Stimulated activated CD4-positive, alpha-beta T cell treated with anti-CD3 and anti-CD28 coated beads, Interleukin-2, amount 100 ng/mL, for 48 hours (primary cell): ENCODE measurements at places on chromosomes 12 and 14.

- no peak for DNase-seq
These were observed 79.2 kb upstream of the CMKLR1 start for GRCh38 chr12:108418164-108418890.

DNA sequence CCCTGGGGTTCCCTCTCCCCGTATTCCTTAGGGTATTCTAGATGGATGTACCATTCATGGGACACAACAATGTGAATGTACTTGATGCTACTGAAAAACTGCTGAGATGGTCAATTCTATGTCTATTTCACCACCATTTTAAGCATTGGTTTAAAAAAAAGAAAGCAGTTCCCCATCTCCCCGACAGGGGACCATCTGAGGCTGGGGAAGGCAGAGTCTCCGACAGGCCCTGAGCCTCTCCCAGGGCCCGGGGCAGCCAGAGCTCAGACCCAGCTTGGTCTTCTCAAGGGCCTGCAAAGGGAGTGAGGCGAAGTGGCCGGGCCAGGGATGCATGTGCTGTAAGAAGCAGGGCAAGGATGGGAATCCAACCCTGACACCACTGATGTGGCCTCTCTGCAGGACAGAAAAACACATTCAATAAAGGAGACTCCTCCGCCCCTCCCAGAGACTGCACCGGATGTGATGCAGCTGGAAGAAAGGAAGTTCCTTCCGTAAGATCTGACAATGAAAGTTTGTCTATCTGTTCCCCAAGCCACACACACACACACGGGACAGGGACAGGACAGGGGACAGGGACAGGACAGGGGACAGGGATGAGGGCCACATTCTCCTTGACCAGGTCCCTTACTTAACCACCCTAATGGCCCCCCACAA is 234.1 kb downstream of the BCL11B start:
- no peak for DNase-seq

DNA sequence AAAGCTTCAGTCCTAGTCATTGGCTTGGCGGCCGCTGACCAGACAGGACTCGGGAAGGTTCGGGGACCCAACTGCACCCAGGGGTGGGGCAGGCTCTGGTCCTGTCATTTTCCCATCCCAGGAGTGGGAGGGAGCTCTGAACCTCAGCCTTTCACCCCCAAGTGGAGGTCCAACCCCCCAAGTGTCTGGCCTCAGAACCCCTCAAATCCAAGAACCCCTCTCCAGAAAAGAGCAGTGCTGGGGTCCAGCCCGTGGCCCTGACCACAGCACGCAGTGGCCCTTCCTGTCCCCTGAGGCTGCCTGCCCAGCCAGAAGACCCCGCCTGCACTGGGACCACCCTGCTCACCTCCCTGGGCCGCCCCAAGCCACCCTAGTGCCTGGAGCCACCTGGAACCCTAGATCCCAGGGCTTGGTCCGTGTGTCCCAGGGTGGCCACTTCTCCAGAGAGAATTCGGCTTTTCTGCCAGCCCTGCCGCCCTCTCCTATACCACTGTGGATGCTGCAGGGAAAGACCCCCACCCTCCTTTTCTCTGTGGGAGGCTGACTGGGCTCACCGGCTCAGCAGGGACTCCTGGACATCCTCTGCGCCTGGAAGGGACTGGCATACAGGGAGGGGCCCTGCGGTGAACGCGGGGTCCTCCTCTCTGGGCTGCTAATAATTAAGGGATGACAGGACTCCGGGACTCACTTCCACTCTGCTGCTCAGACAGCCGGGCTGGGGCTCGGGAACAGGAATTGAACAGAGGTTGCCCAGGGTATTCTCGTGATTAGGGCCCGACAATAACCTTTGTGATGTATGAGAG is 326.9 kb upstream of the SFSWAP start:
- DNase-seq: no peak

- DNase-seq: no peak
These were observed 19.6 kb downstream of the PROX2 start for GRCh38 chr14:74856366-74856765.

DNA sequence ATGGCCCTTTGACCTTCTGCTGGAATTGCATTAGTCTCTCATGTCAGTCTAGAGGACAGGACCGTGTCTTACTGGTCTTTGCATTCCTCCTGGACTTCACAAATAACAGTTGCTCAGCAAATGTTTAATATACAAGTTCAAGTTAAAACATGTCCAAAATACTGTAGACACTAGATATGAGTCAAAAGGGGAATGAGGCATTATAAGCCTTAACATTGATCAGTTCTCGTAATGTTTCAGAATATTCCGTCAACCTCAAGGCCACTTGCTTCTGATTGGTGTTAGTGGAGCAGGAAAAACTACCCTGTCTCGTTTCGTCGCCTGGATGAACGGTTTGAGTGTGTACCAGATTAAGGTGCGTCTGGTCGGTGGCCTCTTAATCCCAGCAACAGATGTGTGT is 59.9 kb downstream of the HSP90AA1 start:
- no peak for DNase-seq

GRCh38 chr12:2282318-2282717 is 229.5 kb downstream of the CACNA1C start:
- no peak for DNase-seq

DNA sequence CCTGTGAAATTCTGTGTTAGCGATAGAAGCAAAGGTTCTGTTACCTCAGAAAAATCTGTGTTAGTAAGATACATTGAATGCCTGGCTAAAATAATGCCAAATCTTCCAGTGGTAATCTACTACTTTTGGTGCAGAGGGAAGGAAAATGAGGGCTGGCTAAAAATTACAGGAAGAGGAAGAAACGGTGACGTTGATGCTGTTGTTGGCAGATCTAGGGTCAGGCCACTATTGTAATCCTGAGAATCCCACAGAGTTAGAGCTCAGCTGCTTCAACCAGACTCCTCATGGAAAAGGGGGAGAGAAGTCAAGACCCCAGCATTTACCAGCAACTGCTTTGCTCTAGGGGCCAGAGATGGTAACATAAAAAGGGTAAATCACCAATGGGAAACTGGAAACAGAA is 145.1 kb downstream of the PPM1H start:
- DNase-seq: no peak

DNA sequence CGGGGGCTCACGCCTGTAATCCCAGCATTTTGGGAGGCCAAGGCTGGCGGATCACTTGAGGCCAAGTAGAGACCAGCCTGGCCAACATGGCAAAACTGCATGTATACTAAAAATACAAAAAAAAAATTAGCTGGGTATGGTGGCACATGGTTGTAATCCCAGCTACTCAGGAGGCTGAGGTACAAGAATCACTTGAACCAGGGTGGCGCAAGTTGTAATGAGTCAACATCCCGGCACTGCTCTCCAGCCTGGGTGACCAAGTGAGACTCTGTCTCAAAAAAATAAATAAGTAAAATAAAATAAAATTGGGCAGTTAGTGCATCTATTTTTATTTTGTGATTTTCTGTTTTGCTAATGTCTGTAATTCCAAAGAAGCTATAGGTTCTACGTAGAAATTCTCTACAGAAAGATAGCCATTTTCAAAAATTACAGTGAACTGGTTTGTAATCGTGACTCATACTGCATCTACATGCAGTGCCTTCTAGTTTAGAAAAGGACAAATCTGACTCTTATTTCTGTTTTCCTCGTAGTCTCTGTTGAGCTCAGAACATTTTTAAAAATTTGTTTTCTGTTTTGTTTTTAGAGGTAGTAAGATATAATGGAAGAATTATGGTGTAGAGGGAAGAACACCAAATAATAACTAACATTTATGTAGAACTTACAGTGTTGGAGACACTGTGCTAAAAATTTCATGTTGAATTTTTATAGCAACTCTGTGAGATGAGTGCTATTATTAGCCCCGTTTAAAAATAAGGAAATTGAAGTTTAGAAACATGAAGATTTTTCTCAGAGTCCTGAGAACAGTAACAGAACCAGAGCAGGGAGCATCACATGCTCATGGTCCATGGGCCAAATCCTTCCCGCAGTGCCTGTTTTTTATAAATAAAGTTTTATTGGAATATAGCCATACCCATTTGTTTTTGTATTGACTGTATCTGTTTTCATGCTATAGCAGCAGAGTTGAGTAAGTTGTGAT is 201.2 kb downstream of the SYNE2 start:
- DNase-seq: no peak

DNA sequence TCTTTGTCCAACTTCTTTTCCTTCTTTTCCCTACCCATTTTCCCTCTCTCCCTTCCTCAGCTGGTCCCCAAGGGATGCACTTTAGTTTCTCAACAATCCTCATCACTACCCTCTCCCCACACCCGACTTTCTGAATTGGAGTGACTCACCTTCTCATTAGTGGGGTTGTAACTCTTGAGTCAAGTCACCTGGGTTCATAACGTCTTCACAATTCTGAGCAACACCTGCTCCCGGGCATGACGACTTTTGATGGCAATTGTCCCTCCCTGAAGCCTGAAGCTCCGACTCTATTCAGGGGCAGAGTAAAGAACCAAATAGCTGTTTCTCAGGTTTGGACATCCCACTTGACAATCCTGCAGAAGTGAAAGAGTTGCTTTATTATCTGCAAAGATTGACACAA is 82.7 kb upstream of the OTX2 start:
- no peak for DNase-seq

DNA sequence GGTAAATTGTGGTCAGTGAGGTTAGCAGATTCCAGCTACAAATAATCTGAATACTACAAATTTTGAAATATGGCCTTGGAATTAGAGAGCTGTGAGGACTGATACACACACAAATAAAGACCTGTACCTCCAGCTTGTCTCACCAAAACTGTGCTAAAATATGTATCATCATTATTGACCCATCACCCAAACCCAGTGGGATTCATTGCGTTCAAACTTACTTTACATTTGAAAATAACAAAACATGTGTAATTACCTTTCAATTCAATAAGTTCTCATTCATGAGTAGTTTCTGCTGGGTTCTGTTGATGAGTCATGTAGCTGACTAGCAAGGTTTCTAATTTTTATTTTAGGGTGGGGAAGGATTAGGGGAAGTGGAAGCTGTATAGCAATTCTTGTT is 170.9 kb downstream of the MSRB3 start:
- no peak for DNase-seq

DNA sequence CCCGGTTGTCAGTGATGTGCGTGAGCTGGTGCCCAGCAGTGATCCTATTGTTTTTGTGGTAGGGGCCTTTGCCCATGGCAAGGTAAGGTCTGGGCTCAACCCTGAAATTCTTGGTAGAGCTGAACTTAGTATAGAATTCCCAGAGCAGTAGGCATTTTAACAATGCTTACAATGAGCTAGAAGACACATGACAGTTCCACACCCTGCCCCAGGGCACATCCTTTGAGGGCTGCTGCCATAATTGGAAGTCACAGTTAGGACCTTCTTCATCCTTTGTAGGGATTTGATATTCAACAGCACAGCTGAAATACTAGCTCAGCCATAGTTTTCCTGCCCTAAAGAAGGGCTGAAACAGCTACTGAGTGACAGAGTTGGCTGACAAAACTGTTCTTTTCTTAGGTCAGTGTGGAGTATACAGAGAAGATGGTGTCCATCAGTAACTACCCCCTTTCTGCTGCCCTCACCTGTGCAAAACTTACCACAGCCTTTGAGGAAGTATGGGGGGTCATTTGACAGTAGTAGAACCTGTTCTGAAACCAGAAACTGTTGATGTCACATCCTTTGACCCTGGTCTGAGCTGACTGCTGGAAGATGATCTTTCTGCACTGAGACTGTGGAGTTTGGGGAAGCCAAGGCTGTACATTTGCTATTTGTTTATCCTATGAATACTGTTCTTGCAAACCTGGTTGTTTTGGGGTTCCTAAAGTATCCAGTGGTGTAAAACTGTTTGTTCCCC is 4.8 kb downstream of the EMG1 start:
- DNase-seq: no peak

DNA sequence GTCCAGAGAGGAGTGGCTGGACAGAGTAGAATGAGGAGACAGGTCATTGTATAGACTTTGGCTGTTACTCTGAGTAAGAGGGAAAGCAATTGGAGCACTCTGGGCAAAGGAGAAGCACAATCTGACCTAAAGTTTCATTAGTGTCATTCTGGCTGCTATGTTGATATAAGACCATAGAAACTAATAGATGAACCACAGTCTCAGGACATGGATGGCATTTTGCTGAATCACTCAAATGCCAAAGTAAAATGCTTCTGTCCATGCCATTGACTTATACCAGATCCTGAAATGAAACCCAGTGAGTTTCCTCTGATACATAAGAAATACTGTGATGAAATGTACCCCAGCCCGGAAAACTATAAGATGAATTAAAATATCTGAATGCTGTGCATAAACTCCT is 65.8 kb upstream of the COCH start:
- no peak for DNase-seq

DNA sequence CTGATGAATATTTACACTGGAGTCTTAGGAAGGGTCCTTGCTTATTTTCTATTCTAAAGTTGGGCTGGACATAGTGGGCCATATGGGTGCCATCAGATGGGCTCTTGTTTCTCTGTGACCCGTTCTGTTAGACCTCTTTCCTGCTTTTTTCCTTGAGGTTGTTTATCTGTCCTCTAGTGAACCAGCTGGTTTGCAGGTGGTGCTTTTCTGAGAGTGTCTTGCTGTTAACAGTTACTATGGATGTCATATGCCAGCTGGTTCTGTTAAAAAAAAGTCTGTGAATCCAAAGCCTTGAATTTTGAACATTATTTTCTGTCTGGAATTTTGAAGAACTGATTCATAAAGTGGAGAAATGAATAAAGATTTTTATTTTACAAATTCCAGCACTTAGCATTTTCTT is 29.2 kb downstream of the ZC3H14 start:
- no peak for DNase-seq

GRCh38 chr14:39005044-39005880 is 97.8 kb downstream of the SEC23A start:
- DNase-seq: no peak

DNA sequence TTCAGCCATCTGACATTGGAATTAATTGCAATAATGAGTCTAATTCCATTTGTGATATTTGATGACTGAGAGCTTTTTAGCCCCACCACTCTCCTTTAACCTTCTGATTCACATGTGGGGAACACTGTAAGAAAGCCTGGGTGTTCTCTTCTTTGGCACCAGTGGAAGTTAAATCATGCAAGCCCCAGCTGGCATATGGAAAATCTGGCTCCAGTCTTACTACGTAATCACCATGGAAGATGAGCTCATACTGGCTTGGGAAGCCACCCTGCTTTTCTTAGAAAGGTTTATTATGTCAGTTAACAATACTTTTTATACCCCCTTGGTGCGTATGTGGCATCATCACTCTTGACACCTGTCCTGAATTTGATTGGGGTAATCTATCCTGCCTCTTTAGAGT is 479.3 kb downstream of the SLC16A7 start:
- DNase-seq: no peak

DNA sequence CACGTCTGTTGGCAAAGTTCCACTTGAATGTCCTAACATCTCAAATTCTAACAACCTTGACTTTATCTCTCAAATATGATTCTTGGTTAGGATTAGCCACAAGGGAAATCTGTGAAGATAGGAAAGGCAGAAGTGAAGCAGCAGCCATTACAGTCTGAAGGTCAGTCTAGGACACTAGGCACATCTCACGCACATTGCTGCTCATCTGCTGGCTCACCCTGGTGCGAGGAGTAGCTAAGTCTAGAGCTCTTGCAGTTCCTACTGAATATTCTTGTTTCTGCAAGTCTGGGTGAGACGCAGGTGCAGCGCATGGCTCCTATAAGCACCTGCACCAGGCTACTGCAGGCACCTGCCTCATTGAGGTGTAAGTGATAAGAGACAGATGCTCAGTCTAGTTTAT is 6.4 kb upstream of the SLC25A3 start:
- DNase-seq: no peak
